Fibroblast of villous mesenchyme (primary cell): ENCODE measurements at places on chromosomes 3 and 15. TPM values are rescaled to one million over a fixed set of nuclear protein-coding genes. Genes with fewer than 3 reads are reported as not detected.

Gene NCEH1
- 9.7 and 21.2 TPM in 2 replicates for total RNA-seq

Gene IL20RB
- total RNA-seq, result 1.6 and 2.2 TPM in 2 replicates

Gene LSG1
- total RNA-seq, result 56.6 and 65.1 TPM in 2 replicates

Gene SCG5
- total RNA-seq, result 8.7 and 17.7 TPM in 2 replicates

Gene CYP19A1
- not detected in 2 replicates for total RNA-seq

Gene C3orf22
- total RNA-seq, result not detected in 2 replicates

Gene COL6A6
- under 0.01 TPM in 1 of 2 replicates, not detected in the other for total RNA-seq

Gene SCAP
- 50.3 and 66.5 TPM in 2 replicates for total RNA-seq

Gene TRIM42
- not detected in 2 replicates for total RNA-seq

Gene DLEC1
- under 0.01 TPM in 1 of 2 replicates, not detected in the other for total RNA-seq

Gene LRRC31
- not detected in 2 replicates for total RNA-seq

Gene CELSR3
- total RNA-seq, result 1.6 and 1.7 TPM in 2 replicates

Gene ZBTB20
- total RNA-seq, result 22.9 and 28.1 TPM in 2 replicates

Gene WDR93
- total RNA-seq, result under 0.01 TPM in 1 of 2 replicates, not detected in the other

Gene IGF2BP2
- total RNA-seq, result 62.5 and 67.8 TPM in 2 replicates

Gene CEMIP
- 131 TPM in 2 replicates for total RNA-seq
